Posterior vena cava (tissue), 2 donors: ENCODE measurements at places on chromosomes 13 and 19. TPM values are rescaled to one million over a fixed set of nuclear protein-coding genes. Genes with fewer than 3 reads are reported as not detected.

GRCh38 chr19:30692879-30693503, 320.8 kb downstream of the ZNF536 start:
- no peak for DNase-seq

The MBD3L2B gene
- total RNA-seq, result not detected

- no peak for DNase-seq
Observed at GRCh38 chr19:39765091-39766076, 13.3 kb upstream of the LEUTX start.

The KLK12 gene
- not detected for total RNA-seq

GRCh38 chr13:103255587-103256301, 189.5 kb upstream of the SLC10A2 start:
- no peak for DNase-seq

- no peak for DNase-seq
Observed at GRCh38 chr13:29435125-29435911, 160.2 kb downstream of the SLC7A1 start.

- no peak for DNase-seq
Observed at GRCh38 chr19:38284422-38284821, 19.6 kb upstream of the C19orf33 start.

The CALR3 gene
- not detected for total RNA-seq

The ATP4B gene
- not detected for total RNA-seq

The METTL21C gene
- not detected for total RNA-seq

DNA sequence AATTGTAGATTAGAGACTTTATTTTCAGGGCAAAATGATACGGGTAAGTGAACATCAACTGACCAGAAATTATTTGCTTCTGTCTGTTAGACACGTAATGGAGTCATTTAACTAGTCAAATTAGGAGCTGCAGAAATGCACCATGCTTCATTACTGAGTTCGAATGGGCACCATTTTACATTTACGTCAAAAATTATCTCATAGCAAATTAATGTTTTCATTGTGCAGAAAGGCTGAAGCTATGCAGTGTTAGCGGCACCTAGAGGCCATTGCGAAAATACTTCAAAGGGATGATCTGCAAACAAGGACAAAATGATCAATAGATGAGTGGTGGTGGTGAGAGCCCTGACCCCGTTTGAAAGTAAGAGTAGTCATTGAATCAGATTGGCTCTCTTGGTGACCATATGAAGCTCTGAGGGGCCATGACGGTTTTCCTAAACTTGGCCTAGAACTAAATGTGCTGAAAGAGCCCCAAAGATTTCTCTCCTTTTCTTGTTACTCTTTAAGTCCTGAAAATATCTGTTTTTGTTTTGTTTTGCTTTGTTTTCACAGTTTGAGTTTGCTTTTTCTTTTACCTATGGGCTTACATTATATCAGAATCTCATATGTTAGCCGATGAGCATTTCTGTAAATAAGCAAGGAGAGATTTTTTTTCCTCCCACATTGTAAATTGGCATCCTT, 277.9 kb downstream of the ZNF536 start:
- no peak for DNase-seq

The LNX2 gene
- 4.9 TPM for total RNA-seq

The POU4F1 gene
- not detected for total RNA-seq

- no peak for DNase-seq
Observed at GRCh38 chr13:66301006-66301405, 929.1 kb downstream of the PCDH9 start.

DNA sequence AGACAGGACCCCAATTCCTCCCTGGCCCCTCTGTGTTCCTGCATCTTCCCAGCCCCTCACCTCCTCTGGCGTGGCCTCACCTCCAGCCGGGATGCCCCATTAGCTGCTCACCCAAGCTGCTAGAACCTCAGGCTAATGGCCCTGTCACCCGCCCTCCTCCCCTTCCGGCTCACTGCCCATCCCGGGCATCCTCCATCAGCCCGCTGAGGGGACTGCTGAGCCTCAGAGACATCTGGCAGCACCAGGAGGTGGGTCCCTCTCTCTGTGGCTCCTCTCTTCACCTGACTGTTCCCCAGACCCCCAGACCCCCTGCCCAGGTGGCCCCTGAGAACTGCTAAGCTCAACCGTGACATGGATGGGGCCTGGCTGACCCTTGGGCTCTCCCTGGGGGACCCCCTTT, 2.9 kb downstream of the FFAR1 start:
- DNase-seq, result peak; percentile 60
